ENCODE measurements at places on chromosomes 1 and 21.

- peak within 1 kb of the TSS; percentile 68 for H3K27ac ChIP-seq
- DNase-seq: peak; percentile 27
- H3K4me3 ChIP-seq: peak within 1 kb of the TSS; percentile 4
- H3K4me1 ChIP-seq: no peaks in the 10 kb centered on the region
- H3K27me3 ChIP-seq: no peaks in the 10 kb centered on the region
Observed at GRCh38 chr1:156247460-156248322, at the start of gene PAQR6. Gene PAQR6, minus strand, starts transcription at chr1:156248056. Its CDS starts 1,325 bp downstream, at chr1:156246731.

DNA sequence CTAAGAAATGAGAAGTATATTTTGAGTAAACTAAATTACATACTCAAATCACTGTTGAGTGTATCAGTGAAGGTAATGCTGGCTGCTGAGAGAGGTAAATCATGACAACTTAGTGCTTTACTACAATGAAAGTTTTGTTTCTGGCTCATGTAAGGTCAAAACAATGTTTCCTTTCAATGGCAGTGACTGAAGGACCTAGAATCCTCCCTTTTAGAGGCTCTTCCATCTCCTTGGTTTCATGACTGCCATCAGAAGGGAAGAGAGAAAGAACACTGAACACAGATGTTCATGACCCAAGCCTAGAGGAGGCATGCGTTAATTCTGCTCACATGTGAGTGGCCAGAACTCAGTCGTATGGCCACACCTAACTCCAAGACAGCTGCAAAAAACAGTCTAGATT, 130.6 kb downstream of the AKT3 start:
- no peak overlapping the region for H3K4me3 ChIP-seq
- H3K4me1 ChIP-seq: no peaks in the 10 kb centered on the region
- H3K36me3 ChIP-seq: no peaks in the 10 kb centered on the region

- DNase-seq: no peak
- H3K27me3 ChIP-seq: no peaks in the 10 kb centered on the region
- H3K27ac ChIP-seq: no peak overlapping the region
- H3K4me1 ChIP-seq: no peaks in the 10 kb centered on the region
- H3K36me3 ChIP-seq: no peaks in the 10 kb centered on the region
Observed at GRCh38 chr1:204647114-204647804, 38.3 kb downstream of the LRRN2 start.

- H3K27ac ChIP-seq: no peak overlapping the region
- H3K36me3 ChIP-seq: peaks cover 31% of the 10 kb centered on the region
- DNase-seq: no peak
- peak overlapping the region; percentile 98 for H3K4me3 ChIP-seq
Observed at GRCh38 chr1:20634594-20635084, 1.4 kb downstream of the PINK1 start.

DNA sequence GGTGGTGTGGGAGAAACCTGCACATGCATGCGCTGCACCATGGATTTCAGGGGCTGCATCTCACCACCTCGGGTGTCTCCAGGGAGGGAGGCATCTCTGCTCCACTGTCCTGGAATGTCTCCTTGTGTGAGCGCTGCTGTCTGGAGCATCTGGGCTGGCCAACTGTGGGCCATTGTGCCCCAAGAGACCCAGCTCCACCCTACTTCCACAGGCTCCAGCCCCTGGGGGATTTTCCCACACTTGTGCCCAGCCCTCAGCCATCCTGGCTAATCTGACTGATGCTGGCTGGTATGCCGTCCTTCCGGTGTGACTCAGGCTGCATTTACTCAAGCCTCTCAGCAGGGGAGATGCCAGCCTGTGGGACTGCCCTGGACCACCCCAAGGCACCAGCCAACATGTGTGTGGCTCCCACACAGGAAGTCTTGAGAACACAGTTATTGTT, 62.0 kb downstream of the TRIM11 start:
- H3K27me3 ChIP-seq: no peaks in the 10 kb centered on the region
- H3K27ac ChIP-seq: no peak overlapping the region
- H3K36me3 ChIP-seq: no peaks in the 10 kb centered on the region
- DNase-seq: no peak
- H3K4me1 ChIP-seq: no peaks in the 10 kb centered on the region
- H3K4me3 ChIP-seq: no peak overlapping the region

DNA sequence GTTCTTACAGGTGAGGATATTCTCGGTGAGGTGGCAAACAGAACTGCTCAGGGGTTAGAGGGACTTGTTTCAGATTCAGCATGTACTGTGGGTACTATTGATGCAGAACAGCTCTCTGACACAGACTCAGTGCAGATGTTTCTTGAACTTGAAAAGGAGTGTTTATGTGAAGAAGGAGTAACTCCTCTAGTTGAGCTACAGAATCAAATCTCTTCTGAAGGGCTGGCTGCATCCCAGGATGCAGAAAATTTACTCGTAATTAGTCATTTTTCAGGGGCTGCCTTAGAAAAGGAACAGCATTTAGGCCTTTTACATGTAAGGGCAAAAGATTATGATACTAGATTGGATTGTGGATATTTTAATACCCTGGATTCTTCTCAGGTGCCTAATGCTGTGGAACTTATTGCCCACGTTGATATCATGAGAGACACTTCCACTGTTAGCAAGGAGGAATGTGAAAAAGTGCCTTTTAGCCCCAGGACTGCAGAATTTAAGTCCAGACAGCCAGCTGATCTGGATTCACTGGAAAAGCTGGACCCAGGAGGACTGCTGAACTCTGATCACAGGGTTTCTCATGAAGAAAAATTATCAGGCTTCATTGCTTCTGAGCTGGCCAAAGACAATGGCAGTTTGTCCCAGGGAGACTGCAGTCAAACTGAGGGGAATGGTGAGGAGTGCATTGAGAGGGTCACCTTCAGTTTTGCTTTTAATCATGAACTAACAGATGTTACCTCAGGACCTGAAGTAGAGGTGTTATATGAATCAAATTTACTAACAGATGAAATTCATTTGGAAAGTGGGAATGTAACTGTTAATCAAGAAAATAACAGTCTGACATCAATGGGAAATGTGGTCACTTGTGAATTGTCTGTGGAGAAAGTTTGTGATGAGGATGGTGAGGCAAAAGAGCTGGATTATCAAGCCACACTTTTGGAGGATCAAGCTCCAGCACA, 79.6 kb upstream of the BMP8A start:
- no peak overlapping the region for H3K4me3 ChIP-seq
- H3K36me3 ChIP-seq: no peaks in the 10 kb centered on the region
- DNase-seq: no peak
- H3K27ac ChIP-seq: no peak overlapping the region
- peaks cover 52% of the 10 kb centered on the region for H3K4me1 ChIP-seq

GRCh38 chr1:180248731-180249681, 18.9 kb downstream of the LHX4 start:
- no peaks in the 10 kb centered on the region for H3K4me1 ChIP-seq
- no peaks in the 10 kb centered on the region for H3K27me3 ChIP-seq
- no peak for DNase-seq
- H3K27ac ChIP-seq: no peak overlapping the region
- H3K4me3 ChIP-seq: no peak overlapping the region
- no peaks in the 10 kb centered on the region for H3K36me3 ChIP-seq

- no peak for DNase-seq
- no peaks in the 10 kb centered on the region for H3K4me1 ChIP-seq
- no peak overlapping the region for H3K4me3 ChIP-seq
- H3K27me3 ChIP-seq: no peaks in the 10 kb centered on the region
Observed at GRCh38 chr1:27267153-27267552, 32.7 kb downstream of the WDTC1 start.

DNA sequence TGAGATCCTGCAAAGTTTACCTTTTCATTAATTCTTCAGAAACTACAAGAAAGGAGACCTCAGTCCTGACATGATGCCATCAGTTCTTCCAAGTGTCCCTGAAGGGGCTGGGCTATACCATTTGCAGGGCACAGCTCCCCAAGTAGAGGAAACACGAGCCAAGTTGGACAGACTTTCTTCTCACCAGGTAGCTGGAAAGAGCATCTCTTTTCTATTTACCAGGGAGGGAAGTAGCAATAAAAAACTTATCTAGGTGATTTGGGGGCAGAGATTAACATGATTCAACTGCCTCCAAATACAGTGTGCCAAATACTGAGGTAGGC, 103.9 kb upstream of the KCND3 start:
- H3K27ac ChIP-seq: no peak overlapping the region
- H3K27me3 ChIP-seq: no peaks in the 10 kb centered on the region
- no peak overlapping the region for H3K4me3 ChIP-seq
- no peak for DNase-seq
- no peaks in the 10 kb centered on the region for H3K36me3 ChIP-seq

DNA sequence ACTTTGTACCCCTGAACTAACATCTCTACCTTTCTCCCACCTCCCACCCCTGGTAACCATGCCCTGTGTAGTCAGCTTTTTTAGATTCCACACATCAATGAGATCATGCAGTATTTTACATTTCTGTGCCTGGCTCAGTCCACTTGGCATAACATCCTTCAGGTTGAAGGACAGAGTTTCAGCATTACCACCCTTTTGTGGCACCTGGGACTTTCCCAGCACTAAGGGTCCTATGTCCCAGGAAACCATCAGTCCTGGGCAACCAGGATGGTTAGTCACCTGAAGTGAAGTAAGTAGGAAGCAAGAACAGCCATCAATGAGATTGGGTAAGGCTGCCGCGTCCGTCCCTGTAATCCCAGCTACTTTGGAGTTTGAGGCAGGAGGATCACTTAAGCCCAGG, 370.6 kb downstream of the SIPA1L2 start:
- no peak for DNase-seq
- no peaks in the 10 kb centered on the region for H3K27me3 ChIP-seq
- H3K4me1 ChIP-seq: no peaks in the 10 kb centered on the region
- no peak overlapping the region for H3K4me3 ChIP-seq
- no peaks in the 10 kb centered on the region for H3K36me3 ChIP-seq

GRCh38 chr21:16587141-16587581, 857.4 kb downstream of the USP25 start:
- no peaks in the 10 kb centered on the region for H3K36me3 ChIP-seq
- H3K4me1 ChIP-seq: no peaks in the 10 kb centered on the region
- H3K27ac ChIP-seq: peak overlapping the region; percentile 70
- no peaks in the 10 kb centered on the region for H3K27me3 ChIP-seq
- peak; percentile 54 for DNase-seq
- H3K4me3 ChIP-seq: peak overlapping the region; percentile 48

- H3K27ac ChIP-seq: no peak overlapping the region
- no peak overlapping the region for H3K4me3 ChIP-seq
- no peaks in the 10 kb centered on the region for H3K27me3 ChIP-seq
- H3K36me3 ChIP-seq: no peaks in the 10 kb centered on the region
- H3K4me1 ChIP-seq: no peaks in the 10 kb centered on the region
Observed at GRCh38 chr1:233638513-233638912, 24.6 kb downstream of the KCNK1 start.

- H3K4me1 ChIP-seq: no peaks in the 10 kb centered on the region
- no peaks in the 10 kb centered on the region for H3K27me3 ChIP-seq
- no peak overlapping the region for H3K27ac ChIP-seq
Observed at GRCh38 chr1:78526496-78526895, 35.7 kb downstream of the PTGFR start.

DNA sequence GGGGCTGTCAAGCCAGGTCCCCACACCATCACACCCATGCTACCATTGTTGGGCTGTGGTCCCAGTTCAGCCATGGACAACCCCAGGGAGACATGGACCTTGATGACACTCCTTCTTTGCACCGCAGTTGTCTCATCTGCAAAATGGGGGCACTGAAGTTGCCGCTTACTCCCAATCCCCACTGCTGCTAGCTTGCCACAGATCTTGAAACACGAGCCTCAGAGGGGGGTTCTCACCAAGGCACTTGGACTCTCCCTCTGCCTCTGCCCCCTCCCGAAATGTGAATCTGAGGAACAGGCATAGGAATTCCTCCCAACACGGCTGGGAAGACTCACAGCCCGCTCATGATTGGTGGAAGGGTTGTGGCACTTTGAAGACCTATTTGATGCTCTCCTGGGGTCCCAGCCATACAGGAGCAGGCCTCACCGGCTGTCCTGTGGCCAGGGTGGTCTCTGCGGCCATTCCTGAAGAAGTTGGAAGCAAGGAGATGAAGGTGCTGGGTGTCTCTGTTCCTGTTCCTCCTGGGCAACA, 31.1 kb downstream of the RUNX3 start:
- peaks cover 46% of the 10 kb centered on the region for H3K27me3 ChIP-seq
- no peak overlapping the region for H3K27ac ChIP-seq
- no peak overlapping the region for H3K4me3 ChIP-seq
- H3K36me3 ChIP-seq: no peaks in the 10 kb centered on the region
- no peak for DNase-seq

DNA sequence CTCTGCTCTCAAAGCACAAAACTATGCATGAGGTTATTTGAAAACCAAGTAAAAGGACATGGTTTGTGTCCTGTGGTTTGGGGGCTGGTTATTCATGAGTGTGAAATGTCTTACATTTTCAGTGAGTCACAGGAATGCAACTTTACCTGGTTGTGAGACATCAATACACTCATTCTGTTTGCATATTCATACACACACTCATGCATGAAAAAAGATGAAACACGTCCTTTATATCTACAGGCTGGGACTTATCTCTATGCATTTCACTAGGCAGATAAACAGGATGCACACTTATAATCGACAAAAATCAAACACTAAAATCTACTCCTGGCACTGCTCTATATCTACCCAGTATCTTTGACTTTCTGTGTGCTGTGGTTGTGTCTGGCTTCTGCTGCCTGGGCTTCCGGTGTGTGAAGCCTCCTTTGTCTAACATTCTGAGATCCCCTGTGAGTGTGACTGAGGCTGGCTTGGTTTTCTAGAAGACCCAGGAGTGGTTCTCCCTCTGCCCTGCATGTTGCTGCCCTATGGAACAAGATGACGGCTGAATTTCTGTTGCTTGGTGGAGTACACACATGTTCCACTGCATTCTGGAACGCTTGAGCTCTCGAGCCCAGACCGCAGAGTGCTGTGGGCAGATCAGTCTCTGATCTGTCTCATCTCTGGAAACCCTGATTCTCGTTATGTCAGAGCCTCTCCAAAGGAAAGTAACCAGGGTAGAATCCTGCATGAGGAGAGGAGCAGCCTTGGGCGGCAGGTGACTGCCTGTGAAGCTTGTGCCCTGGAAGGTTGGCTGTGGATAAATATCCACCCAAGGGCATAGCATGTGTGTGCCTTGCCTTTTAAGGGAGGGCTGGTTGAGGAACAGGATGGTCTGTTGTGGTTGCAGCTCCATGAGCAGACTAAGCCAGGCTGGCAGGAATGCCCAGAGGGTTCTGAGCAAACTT, 19.7 kb upstream of the FASLG start:
- H3K4me3 ChIP-seq: no peak overlapping the region
- no peak overlapping the region for H3K27ac ChIP-seq
- no peaks in the 10 kb centered on the region for H3K27me3 ChIP-seq
- H3K4me1 ChIP-seq: no peaks in the 10 kb centered on the region
- no peak for DNase-seq
- no peaks in the 10 kb centered on the region for H3K36me3 ChIP-seq

GRCh38 chr1:152164517-152165136, 5.6 kb upstream of the RPTN start:
- H3K4me1 ChIP-seq: no peaks in the 10 kb centered on the region
- no peaks in the 10 kb centered on the region for H3K27me3 ChIP-seq
- no peaks in the 10 kb centered on the region for H3K36me3 ChIP-seq
- H3K4me3 ChIP-seq: no peak overlapping the region

DNA sequence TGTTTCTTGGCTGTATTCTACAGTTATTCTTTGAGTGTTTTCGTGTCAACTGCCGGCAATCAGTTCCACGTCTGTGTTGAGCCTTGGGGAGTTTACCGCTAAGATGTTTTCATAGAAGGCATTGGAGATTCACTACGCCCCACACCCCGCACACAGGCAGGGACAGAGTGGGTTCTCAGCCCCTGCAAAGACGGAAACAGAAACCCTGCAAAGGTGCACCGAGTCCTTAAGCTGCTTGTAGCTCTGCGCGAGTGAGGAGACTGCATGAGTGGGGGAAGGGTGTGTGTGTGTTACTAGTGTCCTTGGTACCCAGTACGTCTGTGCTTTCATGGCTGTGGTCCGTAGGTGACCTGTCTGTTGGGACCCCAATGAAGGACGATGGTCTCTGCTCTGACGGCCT, 1.9 kb downstream of the LHX4 start:
- H3K4me1 ChIP-seq: peaks cover 80% of the 10 kb centered on the region
- DNase-seq: no peak
- H3K4me3 ChIP-seq: no peak overlapping the region
- no peak overlapping the region for H3K27ac ChIP-seq
- H3K27me3 ChIP-seq: peaks cover 97% of the 10 kb centered on the region
- no peaks in the 10 kb centered on the region for H3K36me3 ChIP-seq
